Activated CD4-positive, alpha-beta memory T cell treated with anti-CD3 and anti-CD28 coated beads, Interleukin-2, amount 10 ng/mL, durations not matched to agents 7 days and 5 days (primary cell): ENCODE measurements at places on chromosomes 4 and X.

DNA sequence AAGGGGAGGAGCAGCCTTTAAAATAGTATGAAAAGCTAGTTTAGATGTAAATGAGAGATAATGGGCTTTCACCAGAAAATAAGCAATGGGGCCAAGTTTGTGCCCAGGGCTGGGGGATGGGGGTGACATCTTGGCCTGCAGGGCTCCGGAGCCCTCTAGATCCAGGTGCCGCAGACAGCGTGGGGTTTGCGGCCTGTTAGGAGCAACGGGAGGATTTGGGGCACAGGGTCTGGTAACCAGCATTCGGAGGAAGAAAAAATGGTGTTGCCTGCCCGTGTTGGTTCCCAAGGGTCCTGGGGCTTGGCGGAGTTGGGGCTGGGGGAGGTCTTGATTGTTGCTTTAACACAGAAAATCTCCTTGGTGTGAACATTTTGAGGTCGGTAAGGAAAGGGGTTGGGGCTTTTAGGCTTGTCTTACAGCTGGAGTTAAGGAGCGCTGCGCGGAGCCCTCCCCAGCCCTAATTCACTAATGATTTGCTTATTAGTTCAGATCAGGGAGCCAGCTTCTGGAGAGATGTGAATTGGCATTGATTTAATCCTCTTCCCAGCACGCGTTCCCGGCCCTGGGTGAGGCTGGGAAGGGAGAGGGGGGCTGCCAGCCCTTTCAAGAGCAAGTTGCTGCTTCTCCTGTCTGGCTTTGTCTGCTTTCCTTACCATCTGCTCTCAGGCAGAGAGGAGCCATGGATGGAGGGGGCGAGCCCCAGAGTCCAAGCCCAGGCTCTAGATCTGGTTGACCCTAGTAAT, 443.4 kb downstream of the BCOR start:
- H3K27me3 ChIP-seq, result peaks cover 7% of the 10 kb centered on the region
- no peak overlapping the region for H3K4me3 ChIP-seq
- H3K27ac ChIP-seq, result no peak overlapping the region

DNA sequence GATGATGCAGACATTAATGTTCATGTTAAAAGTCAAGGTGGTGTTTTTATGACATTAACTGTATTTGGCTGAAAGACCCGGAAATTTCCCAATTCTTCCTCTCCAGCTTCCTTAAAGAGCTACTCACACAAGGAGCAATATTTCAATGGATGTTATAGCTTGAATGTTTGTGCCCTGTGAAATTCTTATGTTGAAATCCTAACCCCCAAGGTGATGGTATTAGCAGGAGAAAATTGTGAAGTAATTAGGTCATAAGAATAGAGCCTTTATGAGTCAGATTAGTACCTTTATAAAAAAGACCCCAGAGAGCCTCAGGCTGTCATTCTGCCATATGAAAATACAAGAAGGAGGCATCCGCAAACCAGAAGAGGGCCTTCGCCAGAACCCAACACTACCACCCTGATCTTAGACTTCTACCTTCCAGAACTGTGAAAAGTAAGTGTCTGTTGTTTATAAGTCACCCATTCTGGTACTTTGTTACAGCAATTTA, 3.6 kb downstream of the TLR1 start:
- no peaks in the 10 kb centered on the region for H3K27me3 ChIP-seq
- peaks cover 33% of the 10 kb centered on the region for H3K4me1 ChIP-seq
- no peak overlapping the region for H3K4me3 ChIP-seq
- peaks cover 73% of the 10 kb centered on the region for H3K36me3 ChIP-seq
- no peak for DNase-seq

DNA sequence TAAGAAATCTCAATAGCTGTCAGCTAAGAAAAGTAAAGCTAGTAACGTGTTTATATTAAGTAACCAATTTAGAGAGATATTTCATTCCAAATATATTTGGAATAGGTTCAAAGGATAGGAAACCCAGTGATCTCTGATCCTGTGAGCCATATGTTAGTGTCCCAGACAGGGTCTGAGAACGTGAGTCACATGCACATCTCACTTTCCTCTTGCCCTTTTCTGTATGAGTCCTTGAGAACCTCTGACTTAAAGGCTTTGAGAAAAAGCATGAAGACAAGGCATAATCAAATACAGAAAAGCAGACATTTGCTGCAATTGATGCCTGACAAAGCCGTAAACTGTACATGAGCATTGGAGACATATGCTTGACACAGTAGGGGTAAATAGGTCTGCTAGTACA, 655.1 kb upstream of the ADGRL3 start:
- H3K4me1 ChIP-seq, result no peaks in the 10 kb centered on the region
- no peak overlapping the region for H3K27ac ChIP-seq
- no peak for DNase-seq
- H3K4me3 ChIP-seq, result no peak overlapping the region
- no peaks in the 10 kb centered on the region for H3K36me3 ChIP-seq
- no peaks in the 10 kb centered on the region for H3K27me3 ChIP-seq

GRCh38 chr4:181194096-181194495, 1049.1 kb upstream of the TENM3 start:
- H3K27ac ChIP-seq, result no peak overlapping the region
- no peaks in the 10 kb centered on the region for H3K27me3 ChIP-seq
- H3K36me3 ChIP-seq, result no peaks in the 10 kb centered on the region
- no peak overlapping the region for H3K4me3 ChIP-seq

DNA sequence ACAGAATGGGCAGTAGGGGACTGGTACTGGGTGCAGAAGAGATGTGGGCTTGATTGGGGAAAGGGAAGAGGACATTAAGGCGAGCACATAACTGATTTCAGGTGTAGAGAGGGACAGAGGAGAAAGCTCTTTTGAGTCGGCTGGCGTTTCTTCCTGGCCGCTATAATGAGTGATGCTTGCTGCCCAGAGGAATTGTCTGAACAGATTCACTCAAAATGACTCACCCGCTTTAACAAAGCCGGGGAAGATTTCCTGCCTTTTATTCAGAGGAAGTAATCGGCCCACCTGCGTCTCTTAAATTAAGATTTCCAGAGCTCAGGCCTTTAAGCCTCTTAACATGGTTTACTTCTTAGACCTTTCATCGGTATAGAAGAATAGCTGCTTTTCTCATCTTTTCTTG, 102.1 kb upstream of the AP1S2 start:
- DNase-seq, result no peak
- no peak overlapping the region for H3K27ac ChIP-seq
- H3K27me3 ChIP-seq, result no peaks in the 10 kb centered on the region
- H3K4me1 ChIP-seq, result no peaks in the 10 kb centered on the region
- H3K4me3 ChIP-seq, result no peak overlapping the region

- no peak overlapping the region for H3K4me3 ChIP-seq
- H3K36me3 ChIP-seq, result no peaks in the 10 kb centered on the region
- H3K27me3 ChIP-seq, result peaks cover 5% of the 10 kb centered on the region
- DNase-seq, result no peak
Measured at GRCh38 chrX:133448512-133449076, 33.3 kb upstream of the GPC4 start.

DNA sequence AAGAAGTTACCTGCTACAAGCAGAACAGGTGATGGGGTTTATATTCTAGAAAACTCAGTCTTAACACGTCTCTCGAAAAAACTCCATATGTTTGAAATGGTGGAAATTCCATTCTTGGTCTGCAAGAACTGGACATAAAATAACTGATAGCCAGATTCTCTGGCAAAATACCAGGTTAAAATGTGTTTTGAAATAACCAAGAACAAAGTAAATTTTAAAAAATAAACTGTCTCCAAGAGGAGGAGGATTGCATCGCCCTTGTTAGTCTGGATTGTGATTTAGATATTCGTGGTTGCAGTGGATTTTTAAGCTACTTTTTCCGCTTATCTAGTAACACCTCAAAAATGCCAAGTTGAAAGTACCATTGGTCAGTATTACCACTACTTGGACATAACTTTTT, 40.8 kb downstream of the CENPU start:
- H3K36me3 ChIP-seq, result peaks cover 60% of the 10 kb centered on the region
- no peaks in the 10 kb centered on the region for H3K27me3 ChIP-seq
- peaks cover 15% of the 10 kb centered on the region for H3K4me1 ChIP-seq
- DNase-seq, result no peak
- no peak overlapping the region for H3K27ac ChIP-seq
- H3K4me3 ChIP-seq, result no peak overlapping the region

DNA sequence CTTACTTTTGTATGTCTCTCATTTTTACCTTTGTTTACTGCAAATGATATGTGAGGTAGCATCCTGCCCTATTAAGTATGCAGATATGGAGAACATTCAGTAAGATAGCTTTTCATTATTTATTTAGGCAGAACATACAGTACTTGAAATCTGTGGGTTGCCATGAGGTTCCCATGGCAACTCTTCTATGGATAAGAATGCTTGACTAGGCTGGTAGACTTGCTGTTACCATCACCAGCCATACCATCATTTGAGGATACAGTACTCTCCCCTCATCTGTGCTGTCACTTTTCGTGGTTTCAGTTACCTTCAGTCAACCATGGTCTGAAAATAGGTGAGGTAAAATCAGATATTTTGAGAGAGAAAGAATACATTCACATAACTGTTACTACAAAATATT, 56.7 kb downstream of the NAF1 start:
- peaks cover 16% of the 10 kb centered on the region for H3K4me1 ChIP-seq
- H3K27me3 ChIP-seq, result no peaks in the 10 kb centered on the region
- no peak overlapping the region for H3K27ac ChIP-seq
- no peaks in the 10 kb centered on the region for H3K36me3 ChIP-seq

DNA sequence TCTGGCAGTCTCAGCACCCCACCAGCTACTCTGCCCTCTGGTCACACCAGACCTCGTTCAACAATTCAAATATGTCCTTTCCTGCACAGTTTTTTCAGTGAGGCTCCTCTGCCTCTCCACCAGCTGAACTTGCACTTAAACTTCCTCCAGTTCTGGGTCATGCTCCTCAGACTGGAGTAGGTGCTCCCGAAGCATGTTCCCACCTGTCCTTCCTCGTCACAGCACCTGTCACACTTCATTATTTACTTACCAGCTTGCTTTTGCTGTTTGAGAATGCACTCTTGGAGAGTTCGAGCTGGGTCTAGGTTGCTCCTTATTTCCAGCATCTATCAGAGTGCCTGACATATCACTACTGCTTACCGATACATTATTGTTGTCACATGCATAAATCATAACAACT, 144.8 kb upstream of the TTC29 start:
- DNase-seq, result no peak
- H3K27me3 ChIP-seq, result peaks cover 12% of the 10 kb centered on the region
- no peaks in the 10 kb centered on the region for H3K36me3 ChIP-seq

DNA sequence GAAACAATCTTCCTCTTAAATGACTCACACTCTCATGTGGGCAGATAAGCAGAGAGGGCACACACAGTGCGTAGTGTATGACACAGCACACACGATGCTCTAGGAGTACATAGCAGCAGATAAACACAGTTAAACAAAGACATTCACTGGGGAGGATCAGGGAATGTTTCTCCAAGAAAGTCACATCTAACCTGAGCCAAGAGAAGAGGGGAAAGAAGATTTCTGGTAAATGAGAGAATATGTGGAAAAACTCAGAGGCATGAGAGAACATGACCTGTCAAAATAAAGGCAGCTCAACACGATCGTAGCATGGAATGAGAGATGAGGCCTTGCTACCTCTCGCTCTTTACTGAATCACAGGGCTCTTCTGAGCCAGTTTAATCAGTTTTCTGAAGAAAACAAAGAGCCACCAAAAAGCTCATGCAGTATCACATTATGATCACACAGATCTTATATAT, 251.0 kb downstream of the ANK2 start:
- H3K4me1 ChIP-seq, result no peaks in the 10 kb centered on the region
- H3K27me3 ChIP-seq, result peaks cover 8% of the 10 kb centered on the region
- no peak overlapping the region for H3K4me3 ChIP-seq
- no peak for DNase-seq
- no peaks in the 10 kb centered on the region for H3K36me3 ChIP-seq

DNA sequence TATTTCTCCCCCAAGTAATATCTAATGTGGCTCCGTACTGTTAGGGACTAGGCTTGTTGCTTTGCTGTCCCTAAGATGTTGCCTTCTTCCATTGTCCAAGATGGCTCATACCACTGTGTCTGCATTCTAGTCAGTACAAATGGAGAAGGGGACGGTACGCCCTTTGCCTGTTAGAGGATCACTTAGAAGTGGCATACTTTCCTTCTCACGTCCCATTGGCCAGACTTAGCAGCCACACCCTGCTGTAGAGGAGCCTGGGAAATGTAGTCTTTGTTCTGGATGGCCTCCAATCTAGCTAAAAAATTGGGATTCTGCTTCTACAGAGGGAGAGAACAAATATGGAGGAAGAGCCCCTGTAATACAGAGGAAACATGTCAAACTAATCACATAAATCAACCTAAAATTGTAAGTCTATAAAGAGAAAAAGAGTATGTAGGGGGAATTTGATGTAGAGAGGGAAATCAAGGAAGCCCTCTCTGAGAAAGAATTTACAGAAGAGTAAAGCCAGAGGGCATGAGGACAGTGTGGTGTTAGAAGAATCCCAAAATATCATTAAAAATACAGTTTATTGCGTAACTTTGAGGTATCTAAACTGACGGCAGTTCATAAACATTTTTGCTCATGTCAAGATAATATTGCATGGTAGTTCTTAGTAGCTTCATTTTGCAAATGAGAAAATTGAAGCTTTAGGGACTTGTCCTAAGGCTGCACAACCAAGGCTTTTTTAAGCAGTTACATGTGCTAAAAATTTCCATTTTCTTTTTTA, 15.1 kb downstream of the PRIMPOL start:
- H3K4me3 ChIP-seq, result no peak overlapping the region
- H3K4me1 ChIP-seq, result peaks cover 30% of the 10 kb centered on the region
- no peak for DNase-seq
- H3K27me3 ChIP-seq, result no peaks in the 10 kb centered on the region

- peaks cover 50% of the 10 kb centered on the region for H3K36me3 ChIP-seq
- H3K4me3 ChIP-seq, result no peak overlapping the region
- no peak for DNase-seq
- no peak overlapping the region for H3K27ac ChIP-seq
- H3K4me1 ChIP-seq, result peaks cover 50% of the 10 kb centered on the region
- H3K27me3 ChIP-seq, result no peaks in the 10 kb centered on the region
Measured at GRCh38 chrX:24153796-24154189, 4.3 kb downstream of the ZFX start.

GRCh38 chr4:829761-830600, 4.1 kb upstream of the CPLX1 start:
- peaks cover 7% of the 10 kb centered on the region for H3K4me1 ChIP-seq
- DNase-seq, result no peak
- no peaks in the 10 kb centered on the region for H3K36me3 ChIP-seq
- H3K4me3 ChIP-seq, result no peak overlapping the region
- H3K27me3 ChIP-seq, result peaks cover 15% of the 10 kb centered on the region
- no peak overlapping the region for H3K27ac ChIP-seq

DNA sequence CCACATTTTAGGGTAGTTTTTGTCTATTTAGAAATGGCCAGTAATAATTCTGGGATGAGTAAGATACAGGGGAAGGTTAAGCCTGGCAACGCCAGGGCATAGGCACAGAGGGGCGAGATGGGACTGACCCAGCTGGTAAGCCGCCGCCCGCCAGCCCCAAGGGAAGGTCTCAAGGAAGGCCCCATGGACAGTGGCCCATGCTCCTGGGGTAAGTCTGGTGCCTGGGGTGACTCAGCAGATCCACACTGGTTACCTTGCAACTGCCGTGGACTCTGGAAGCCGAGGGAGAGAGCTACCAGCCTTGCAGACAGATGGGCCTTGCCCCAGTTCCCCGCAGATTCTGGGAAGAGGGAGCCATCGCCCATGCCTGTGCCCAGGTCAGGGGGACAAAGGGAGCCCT, 179.4 kb downstream of the AFAP1 start:
- H3K36me3 ChIP-seq, result no peaks in the 10 kb centered on the region
- H3K4me3 ChIP-seq, result peak overlapping the region; percentile 62
- no peaks in the 10 kb centered on the region for H3K27me3 ChIP-seq
- H3K27ac ChIP-seq, result peak overlapping the region; percentile 84
- DNase-seq, result no peak

GRCh38 chr4:94038195-94038594, 169.5 kb upstream of the SMARCAD1 start:
- no peaks in the 10 kb centered on the region for H3K36me3 ChIP-seq
- H3K4me3 ChIP-seq, result no peak overlapping the region
- no peaks in the 10 kb centered on the region for H3K4me1 ChIP-seq
- H3K27me3 ChIP-seq, result no peaks in the 10 kb centered on the region
